ENCODE measurements at places on chromosomes 2 and 18.

- no peak for DNase-seq
Measured at GRCh38 chr18:9648431-9649163, 34.2 kb upstream of the PPP4R1 start.

DNA sequence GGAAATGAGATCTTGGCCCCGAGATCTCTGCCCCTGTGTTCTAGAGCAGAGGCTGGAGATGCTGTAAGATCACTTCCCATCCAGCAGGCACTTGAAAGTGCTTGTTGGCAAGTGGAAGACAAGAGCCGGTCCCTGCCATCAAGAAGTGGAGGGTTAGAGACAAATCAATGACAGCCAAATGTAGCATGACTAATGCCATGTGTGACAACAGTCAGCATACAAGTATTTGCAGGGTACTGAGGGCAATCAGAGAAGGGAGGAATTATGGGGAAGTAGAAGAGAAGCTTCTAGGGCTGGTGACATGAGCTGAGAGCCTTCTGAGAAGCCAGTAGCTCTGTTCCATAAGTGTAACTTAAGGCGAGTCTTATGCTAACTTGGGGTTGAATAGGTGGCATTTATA, 58.6 kb downstream of the TMEM17 start:
- no peak for DNase-seq

DNA sequence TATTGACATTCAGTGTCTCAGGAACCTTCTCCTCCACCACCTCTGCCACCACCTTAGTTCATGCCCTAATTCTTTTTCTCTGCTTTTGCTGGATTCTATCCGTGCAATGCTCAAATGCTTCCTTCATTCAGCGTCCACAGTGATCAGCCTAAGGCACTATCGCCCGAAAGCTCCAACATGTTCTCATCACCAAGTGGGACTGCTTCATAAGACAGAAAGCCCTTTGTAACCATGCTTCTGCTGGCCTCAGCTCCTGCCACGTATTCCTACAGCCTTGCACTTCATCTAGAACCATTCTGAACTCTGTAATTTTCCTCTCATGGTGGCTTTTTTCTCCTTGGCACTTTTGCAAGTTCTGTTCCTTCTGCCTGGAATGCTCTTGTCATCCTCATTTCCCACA, 222.9 kb downstream of the HNMT start:
- no peak for DNase-seq

- DNase-seq, result no peak
Measured at GRCh38 chr2:52940101-52940500, 827.5 kb upstream of the CHAC2 start.

DNA sequence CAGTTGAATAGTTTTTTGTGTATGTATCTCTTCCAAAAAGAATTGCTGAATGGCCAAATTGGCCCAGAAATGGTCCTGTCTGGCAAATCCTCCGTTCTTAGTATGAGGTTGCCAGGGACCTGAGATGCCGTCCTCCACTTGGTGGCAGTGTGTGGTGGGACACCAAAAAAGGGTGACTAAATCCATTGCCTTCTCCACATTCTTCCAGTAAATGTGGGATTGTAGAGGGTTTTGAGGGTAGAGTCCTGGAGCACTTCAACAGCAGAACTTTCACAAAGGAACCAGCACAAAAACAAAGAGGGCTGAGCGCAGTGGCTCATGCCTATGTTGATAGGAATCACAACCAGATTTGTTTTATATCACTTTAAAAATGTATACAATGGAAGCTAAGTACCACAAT, 199.9 kb downstream of the BCL2 start:
- DNase-seq, result peak; percentile 12

DNA sequence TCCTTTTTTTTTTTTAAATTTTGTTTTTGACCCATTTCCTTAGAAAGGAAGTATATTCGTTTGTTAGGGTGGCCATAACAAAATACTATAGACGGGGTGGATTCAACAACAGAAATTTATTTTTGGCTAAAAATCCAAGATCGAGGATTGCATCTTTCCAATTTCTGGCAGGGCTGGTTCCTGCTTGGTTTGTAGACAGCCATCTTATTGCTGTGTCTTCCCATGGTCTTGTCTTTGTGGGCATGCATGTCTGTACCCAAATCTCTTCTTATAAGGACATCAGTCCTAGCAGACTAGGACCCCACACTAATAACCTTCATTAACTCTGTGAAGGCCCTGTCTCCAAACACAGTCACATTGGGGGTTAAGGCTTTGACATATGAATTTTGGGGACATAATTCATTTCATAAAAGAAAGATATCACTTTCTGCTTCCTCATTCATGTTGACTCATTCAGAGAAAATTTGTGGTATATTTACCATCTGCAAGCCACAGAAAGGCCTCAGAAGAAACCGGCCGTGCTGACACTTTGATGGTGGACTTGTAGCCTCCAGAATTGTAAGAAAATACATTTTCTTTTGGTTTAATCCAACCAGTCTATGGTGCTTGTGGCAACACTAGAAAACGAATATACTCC, 262.1 kb downstream of the LPIN1 start:
- DNase-seq, result peak; percentile 29

- DNase-seq, result peak; percentile 31
Measured at GRCh38 chr2:104919127-104919526, 65.2 kb downstream of the POU3F3 start.

DNA sequence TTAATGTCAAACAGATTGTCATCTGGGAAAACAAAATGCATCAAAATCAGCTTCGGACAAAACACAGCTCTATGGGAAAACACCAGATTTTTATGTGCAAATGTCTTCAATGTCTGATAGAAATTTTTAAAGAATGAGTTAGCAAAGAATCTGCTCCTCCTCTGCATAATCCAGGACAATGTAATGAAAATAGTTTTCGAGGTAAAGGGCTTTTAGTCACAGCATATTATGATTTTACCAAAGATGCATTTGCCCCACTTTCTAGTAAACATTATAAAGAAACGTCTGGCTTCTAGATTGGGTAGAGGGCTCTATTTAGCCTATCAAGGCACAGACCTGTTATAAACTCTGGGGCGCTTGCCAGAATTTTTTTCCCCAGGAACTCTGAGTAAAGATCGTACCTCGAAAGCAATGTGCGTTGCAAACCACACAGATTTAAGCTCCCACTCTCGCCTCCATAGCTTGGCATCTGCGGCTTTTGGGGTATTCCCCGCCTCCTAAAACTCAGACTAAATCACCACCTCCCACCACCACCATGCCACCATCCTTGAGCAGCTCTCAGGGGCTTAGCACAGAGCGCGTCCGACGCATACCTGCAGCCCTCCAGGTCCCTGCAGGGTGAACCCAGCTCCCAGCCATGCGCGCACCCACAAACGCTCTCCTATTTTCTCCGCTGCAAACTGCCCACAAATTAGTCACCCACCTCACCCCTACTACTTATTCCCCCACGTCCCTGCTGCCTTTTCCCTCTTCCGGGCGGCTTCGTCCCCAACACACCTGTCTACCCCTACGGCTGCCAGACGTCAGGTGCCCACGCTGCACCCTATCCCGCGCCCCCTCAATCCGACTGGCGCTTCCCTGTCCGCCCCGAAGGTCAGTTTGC, 829 bp downstream of the ACVR1C start:
- DNase-seq, result no peak
